Memory B cell (primary cell): ENCODE measurements at places on chromosomes 13 and 19.

GRCh38 chr19:42601811-42602443, 7.2 kb upstream of the CEACAM8 start:
- no peak overlapping the region for H3K4me3 ChIP-seq
- no peak overlapping the region for H3K27ac ChIP-seq
- H3K4me1 ChIP-seq = peaks cover 2% of the 10 kb centered on the region
- no peaks in the 10 kb centered on the region for H3K36me3 ChIP-seq

GRCh38 chr13:25046985-25047511, 48.9 kb upstream of the PABPC3 start:
- H3K36me3 ChIP-seq = peaks cover 10% of the 10 kb centered on the region
- H3K4me1 ChIP-seq = peaks cover 5% of the 10 kb centered on the region
- no peak overlapping the region for H3K27ac ChIP-seq
- no peak for DNase-seq
- peak overlapping the region; percentile 21 for H3K4me3 ChIP-seq

DNA sequence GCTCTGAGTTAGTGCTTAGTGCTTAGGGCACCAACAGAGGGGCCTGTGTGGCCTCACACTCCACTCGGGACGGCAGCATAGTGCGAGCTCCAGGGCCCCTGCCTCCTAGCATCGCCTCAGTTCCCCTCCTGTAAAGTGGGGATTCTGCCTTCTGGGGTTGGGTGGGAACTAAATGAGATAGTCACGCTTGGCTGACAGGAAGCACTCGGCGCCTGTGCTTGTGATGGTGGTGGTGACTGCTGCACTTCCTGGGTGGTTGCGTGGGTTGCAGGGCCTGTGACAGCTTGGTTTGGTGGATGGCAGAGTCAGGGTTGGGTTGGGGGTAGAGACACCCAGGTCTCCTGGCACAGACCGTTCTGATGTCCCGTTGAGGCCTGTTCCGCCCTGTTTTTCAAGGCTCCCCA, 7.7 kb downstream of the PLEKHF1 start:
- no peaks in the 10 kb centered on the region for H3K27me3 ChIP-seq
- peaks cover 35% of the 10 kb centered on the region for H3K4me1 ChIP-seq
- no peaks in the 10 kb centered on the region for H3K36me3 ChIP-seq
- DNase-seq = peak; percentile 68

DNA sequence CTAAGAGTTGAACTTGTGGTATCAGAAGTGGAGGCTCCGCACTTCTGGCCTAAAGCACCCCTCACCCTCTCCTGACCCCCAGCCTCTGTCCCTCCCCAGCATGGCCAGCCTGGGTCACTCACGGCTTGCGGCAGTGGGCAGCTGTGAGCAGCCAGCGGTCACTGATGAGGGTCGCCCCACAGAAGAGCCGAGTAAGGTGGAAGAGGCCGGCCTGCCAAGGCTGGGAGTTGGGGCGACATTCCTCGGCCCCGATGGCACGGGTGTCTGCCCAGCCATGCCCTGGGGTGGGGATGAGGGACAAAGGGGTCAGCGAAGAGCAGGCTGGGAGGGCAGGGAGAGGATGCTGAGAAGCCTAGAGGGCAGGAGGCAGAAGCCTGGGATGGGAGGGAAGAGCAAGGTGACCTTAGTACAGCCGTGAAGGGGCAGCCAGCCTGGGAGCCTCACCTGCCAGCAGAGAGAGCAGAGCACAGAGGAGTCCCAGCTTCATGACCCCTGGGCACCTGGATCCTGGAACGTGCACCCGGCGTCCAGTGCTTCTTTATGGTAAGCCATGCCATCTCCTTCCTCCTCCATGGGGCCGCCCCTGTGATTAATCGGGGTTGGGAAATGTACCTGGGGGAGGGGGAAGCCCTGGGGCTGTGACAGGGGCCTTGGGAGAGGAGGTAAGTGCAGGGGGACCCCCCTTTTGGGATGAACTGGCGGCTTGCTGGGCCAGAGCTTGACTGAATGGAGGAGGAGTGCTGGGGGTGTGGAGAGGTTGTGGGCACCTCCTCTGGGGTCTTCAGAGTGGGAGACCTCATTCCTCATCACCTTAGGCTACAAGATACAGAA, 7.9 kb upstream of the KLK8 start:
- DNase-seq = no peak
- H3K27ac ChIP-seq = no peak overlapping the region
- H3K4me1 ChIP-seq = peaks cover 4% of the 10 kb centered on the region
- H3K36me3 ChIP-seq = no peaks in the 10 kb centered on the region

DNA sequence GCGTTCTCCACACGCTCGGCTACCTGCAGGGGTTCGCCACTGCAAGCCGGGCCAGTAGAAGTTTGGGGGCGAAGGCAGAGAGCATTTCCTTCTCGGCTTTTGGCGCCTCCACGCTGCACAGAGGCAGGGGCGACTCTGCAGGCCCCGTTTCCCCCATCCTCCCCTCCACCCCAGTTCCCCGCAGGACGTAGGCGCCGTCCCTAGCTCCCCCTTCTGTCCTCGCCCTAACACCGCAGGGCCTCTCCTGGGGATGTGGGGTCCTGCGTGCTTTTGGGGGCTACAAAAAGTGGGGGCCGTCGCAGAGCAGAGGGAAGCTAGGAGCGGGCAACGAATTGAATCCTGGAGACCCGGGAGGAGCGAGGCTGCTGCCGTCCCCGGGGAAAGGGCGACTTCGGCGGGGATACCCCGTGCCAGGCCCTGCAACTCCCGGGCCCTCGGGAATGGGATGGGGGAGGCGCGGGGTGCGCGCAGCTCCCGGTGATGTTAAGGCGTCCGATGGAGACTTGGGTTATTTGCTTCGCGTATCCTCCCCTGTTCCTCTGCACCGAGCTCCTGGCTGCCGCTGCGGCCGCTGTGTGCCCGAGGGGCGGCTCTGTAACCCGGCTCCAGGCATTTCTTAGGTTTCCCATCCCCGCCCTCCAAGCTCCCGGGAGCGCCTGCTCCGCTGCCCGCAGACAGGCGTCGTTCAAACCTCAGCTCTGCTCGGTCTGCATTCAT, 255.9 kb upstream of the SOX21 start:
- DNase-seq = no peak
- no peaks in the 10 kb centered on the region for H3K4me1 ChIP-seq
- peaks cover 11% of the 10 kb centered on the region for H3K27me3 ChIP-seq
- no peaks in the 10 kb centered on the region for H3K36me3 ChIP-seq
- H3K4me3 ChIP-seq = no peak overlapping the region

- H3K4me1 ChIP-seq = peaks cover 14% of the 10 kb centered on the region
- no peaks in the 10 kb centered on the region for H3K27me3 ChIP-seq
- no peak overlapping the region for H3K27ac ChIP-seq
- DNase-seq = no peak
- H3K4me3 ChIP-seq = no peak overlapping the region
Observed at GRCh38 chr19:11445141-11445540, 9.7 kb downstream of the PRKCSH start.

GRCh38 chr19:38665950-38666662, 18.7 kb downstream of the ACTN4 start:
- DNase-seq = no peak
- H3K36me3 ChIP-seq = no peaks in the 10 kb centered on the region
- H3K4me3 ChIP-seq = no peak overlapping the region
- H3K4me1 ChIP-seq = peaks cover 50% of the 10 kb centered on the region
- peak overlapping the region; percentile 90 for H3K27ac ChIP-seq
- H3K27me3 ChIP-seq = no peaks in the 10 kb centered on the region

GRCh38 chr13:21573920-21574712, 29.9 kb downstream of the MICU2 start:
- no peak for DNase-seq
- H3K4me3 ChIP-seq = no peak overlapping the region
- no peaks in the 10 kb centered on the region for H3K27me3 ChIP-seq
- no peak overlapping the region for H3K27ac ChIP-seq
- peaks cover 15% of the 10 kb centered on the region for H3K4me1 ChIP-seq
- peaks cover 9% of the 10 kb centered on the region for H3K36me3 ChIP-seq

GRCh38 chr19:51501594-51502263, at the start of gene SIGLEC12:
Gene SIGLEC12 (minus strand): TSS chr19:51501800. CDS start chr19:51501733, 67 bp downstream.
- H3K27ac ChIP-seq = peak within 1 kb of the TSS; percentile 24
- no peak for DNase-seq
- peak within 1 kb of the TSS; percentile 43 for H3K4me3 ChIP-seq

DNA sequence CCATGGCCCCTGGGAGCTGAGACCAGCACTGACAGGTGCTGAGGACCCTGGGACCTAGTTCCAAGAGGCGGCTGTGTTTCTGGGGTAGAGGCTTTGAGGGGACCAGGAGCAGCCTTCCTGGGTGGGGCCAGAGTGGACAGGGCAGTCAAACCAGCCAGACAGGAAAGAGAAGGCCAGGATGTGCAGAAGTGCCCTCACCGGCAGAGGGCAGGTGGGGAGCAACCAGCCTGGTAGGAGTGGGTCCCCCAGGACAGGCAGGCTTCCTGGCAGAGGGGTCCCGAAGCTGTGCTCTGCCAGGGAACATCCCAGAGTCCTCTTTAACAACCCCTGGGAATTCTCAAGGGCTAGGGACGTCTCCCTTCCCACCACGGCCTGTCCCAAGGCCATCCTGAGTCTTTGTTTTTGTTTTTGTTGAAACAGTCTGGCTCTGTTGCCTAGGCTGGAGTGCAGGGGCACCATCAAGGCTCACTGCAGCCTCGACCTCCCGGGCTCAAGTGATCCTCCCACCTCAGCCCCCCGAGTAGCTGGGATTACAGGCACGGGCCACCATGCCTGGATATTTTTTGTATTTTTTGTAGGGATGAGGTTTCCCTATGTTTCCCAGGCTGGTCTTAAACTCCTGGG, 3.0 kb upstream of the HIPK4 start:
- no peaks in the 10 kb centered on the region for H3K4me1 ChIP-seq
- H3K36me3 ChIP-seq = no peaks in the 10 kb centered on the region
- no peak overlapping the region for H3K27ac ChIP-seq
- H3K4me3 ChIP-seq = no peak overlapping the region

DNA sequence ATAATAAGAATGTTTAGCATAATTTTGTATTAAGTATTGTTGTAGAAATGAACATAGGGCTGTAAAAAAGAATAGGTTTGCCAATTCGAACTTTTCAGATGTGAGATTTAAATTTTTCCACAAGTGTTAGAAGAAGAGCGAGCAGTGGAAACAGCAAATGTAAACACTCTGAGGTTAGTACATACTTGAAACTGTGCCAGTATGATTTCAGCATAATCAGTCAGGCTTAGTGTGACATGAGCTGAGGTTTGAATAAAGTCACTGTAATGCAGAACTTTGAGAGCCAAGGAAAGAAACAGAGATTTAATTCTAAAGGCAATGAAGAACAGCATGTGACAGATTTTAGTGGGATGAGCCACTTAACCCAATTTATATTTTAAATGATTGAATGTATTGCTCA, 2166.4 kb downstream of the PCDH9 start:
- no peaks in the 10 kb centered on the region for H3K27me3 ChIP-seq
- H3K36me3 ChIP-seq = no peaks in the 10 kb centered on the region
- no peak overlapping the region for H3K27ac ChIP-seq
- H3K4me1 ChIP-seq = no peaks in the 10 kb centered on the region
- no peak overlapping the region for H3K4me3 ChIP-seq
- DNase-seq = no peak

GRCh38 chr19:33267706-33268105, 34.6 kb downstream of the CEBPA start:
- no peak for DNase-seq
- peaks cover 16% of the 10 kb centered on the region for H3K27me3 ChIP-seq
- H3K36me3 ChIP-seq = no peaks in the 10 kb centered on the region
- H3K4me3 ChIP-seq = no peak overlapping the region
- no peaks in the 10 kb centered on the region for H3K4me1 ChIP-seq

GRCh38 chr19:46607448-46607841, 6.3 kb downstream of the CALM3 start:
- peaks cover 33% of the 10 kb centered on the region for H3K4me1 ChIP-seq
- H3K27ac ChIP-seq = no peak overlapping the region
- peaks cover 30% of the 10 kb centered on the region for H3K36me3 ChIP-seq
- H3K4me3 ChIP-seq = no peak overlapping the region
- DNase-seq = no peak
- no peaks in the 10 kb centered on the region for H3K27me3 ChIP-seq

GRCh38 chr13:79803296-79803695, 322.3 kb downstream of the NDFIP2 start:
- H3K4me3 ChIP-seq = no peak overlapping the region
- no peak overlapping the region for H3K27ac ChIP-seq
- peaks cover 2% of the 10 kb centered on the region for H3K27me3 ChIP-seq

DNA sequence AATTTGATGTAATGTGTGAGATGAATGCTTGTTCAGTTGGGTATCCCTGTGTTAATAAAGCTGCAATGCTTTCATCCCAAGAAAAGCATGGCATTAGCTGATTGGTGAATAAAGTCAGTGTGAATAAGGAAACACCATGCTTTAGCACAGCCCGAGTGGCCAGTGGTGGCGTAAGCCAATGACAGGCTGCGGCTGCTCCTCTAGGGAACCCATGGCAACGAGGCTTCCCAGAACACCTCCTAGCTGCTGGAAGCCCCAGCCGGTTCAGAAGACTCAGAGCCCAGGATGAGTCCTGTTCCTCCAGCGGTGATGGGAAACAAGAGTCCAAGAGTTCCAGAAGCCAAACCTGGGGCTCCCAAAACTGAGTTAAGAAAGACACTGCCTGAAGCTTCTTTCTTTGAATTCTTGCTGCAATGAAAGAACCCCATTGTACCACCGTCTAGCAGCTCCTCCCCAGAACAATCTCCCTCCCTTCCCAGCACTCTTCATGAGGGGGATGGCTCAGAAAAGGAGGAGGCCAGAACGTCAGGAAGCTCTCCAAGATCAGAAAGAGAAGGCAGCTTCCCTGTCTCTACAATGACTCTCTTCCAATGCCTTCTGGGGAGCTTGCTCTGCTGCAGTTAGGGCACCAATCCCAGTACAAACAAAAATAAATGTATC, 58.2 kb downstream of the TSHZ3 start:
- no peak overlapping the region for H3K4me3 ChIP-seq

GRCh38 chr19:54462655-54463530, 685 bp downstream of the LENG9 start:
- peaks cover 20% of the 10 kb centered on the region for H3K36me3 ChIP-seq
- peaks cover 24% of the 10 kb centered on the region for H3K4me1 ChIP-seq
- H3K27ac ChIP-seq = peak overlapping the region; percentile 90
- H3K27me3 ChIP-seq = no peaks in the 10 kb centered on the region

DNA sequence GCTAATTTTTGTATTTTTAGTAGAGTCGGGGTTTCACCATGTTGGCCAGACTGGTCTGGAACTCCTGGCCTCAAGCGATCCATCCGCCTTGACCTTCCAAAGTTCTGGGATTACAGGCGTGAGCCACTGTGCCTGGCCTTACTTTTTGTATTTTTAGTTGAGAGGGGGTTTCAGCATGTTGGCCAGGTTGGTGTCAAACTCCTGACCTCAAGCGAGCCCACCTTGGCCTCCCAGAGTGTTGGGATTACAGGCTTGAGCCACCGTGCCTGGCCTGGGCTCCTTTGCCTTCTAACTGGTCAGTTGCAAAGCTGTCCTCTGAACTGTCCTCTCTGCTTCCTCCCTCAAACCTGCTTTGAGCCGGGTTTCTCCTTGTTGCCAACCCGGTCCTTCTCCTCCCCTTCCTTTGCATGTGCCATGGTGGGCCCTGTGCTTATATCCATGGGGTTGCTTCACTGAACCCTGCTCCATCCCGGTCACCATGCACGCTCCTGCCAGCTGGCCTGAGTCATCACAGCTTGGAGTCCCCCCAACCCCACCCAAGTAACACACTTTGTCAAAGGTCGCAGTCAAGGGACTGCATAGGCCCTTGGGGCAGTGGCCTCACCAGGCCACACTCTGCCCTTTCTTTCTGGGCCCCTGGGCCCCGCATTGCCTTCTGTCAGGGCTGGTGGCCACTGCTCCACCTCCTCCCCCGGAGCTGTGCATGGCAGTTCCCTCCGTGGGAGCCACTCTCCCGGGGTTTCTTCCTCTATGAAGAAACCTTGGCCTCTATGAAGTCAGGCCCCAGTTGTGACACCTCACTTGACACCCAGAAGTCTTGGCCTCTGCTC, 21.2 kb downstream of the WTIP start:
- H3K27ac ChIP-seq = no peak overlapping the region
- H3K27me3 ChIP-seq = peaks cover 8% of the 10 kb centered on the region
- DNase-seq = no peak
- no peak overlapping the region for H3K4me3 ChIP-seq
